Calu3 (cell line): ENCODE measurements at places on chromosomes 6 and 20. TPM values are rescaled to one million over a fixed set of nuclear protein-coding genes. Genes with fewer than 3 reads are reported as not detected.

The COL9A3 gene
- 2.7 TPM in 2 replicates for total RNA-seq

The PSORS1C1 gene
- total RNA-seq = 9.4 and 11.0 TPM in 2 replicates

The CNKSR3 gene
- 4.0 and 4.7 TPM in 2 replicates for total RNA-seq

The EFCAB8 gene
- total RNA-seq = 1.1 and 2.5 TPM in 2 replicates

The C2 gene
- total RNA-seq = 5.0 and 6.3 TPM in 2 replicates

The NOL7 gene
- total RNA-seq = 44.5 and 44.7 TPM in 2 replicates

The DSE gene
- total RNA-seq = 28.6 and 43.8 TPM in 2 replicates

The TREM2 gene
- total RNA-seq = not detected in 2 replicates

The LY6G6D gene
- total RNA-seq = not detected in 2 replicates

The BTNL2 gene
- total RNA-seq = not detected in 2 replicates

The GHRH gene
- total RNA-seq = not detected in 2 replicates

The NCOA7 gene
- 97.1 and 102 TPM in 2 replicates for total RNA-seq

The TINAG gene
- total RNA-seq = 12.6 and 17.4 TPM in 2 replicates

The SLC22A3 gene
- total RNA-seq = 3.3 and 8.1 TPM in 2 replicates

The TREML1 gene
- total RNA-seq = not detected in 2 replicates

The ZNF311 gene
- total RNA-seq = 1.4 and 2.2 TPM in 2 replicates

The BMP6 gene
- 0.17 and 0.27 TPM in 2 replicates for total RNA-seq
